ENCODE measurements at places on chromosomes 12 and 14.

DNA sequence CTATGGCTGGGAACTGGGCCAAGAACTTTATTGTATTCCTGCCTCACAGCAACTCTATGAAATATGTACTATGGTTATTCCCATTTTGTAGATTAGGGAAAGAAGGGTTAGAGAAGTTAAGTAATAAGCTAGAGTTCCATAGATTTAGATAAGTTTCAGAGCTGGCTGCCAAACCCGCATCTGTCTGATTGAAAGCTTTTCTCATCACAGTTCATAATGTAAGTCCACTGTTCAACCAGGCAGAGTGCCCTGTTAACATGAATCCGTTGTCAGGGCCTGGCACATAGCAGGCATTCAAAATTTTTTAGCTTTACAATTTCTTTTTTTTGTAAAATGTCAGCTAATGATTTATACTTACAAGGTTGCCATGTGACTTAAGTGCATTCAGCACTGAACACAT is 467.3 kb downstream of the NRXN3 start:
- DNase-seq, result no peak

GRCh38 chr12:109738878-109739665 is 25.4 kb downstream of the FAM222A start:
- no peak for DNase-seq

GRCh38 chr12:124811633-124812032 is 52.0 kb downstream of the SCARB1 start:
- DNase-seq, result no peak

GRCh38 chr12:108709697-108710096 is 21.6 kb downstream of the CORO1C start:
- no peak for DNase-seq

- no peak for DNase-seq
These were observed 32.1 kb upstream of the PTGDR start for GRCh38 chr14:52235434-52235833.

DNA sequence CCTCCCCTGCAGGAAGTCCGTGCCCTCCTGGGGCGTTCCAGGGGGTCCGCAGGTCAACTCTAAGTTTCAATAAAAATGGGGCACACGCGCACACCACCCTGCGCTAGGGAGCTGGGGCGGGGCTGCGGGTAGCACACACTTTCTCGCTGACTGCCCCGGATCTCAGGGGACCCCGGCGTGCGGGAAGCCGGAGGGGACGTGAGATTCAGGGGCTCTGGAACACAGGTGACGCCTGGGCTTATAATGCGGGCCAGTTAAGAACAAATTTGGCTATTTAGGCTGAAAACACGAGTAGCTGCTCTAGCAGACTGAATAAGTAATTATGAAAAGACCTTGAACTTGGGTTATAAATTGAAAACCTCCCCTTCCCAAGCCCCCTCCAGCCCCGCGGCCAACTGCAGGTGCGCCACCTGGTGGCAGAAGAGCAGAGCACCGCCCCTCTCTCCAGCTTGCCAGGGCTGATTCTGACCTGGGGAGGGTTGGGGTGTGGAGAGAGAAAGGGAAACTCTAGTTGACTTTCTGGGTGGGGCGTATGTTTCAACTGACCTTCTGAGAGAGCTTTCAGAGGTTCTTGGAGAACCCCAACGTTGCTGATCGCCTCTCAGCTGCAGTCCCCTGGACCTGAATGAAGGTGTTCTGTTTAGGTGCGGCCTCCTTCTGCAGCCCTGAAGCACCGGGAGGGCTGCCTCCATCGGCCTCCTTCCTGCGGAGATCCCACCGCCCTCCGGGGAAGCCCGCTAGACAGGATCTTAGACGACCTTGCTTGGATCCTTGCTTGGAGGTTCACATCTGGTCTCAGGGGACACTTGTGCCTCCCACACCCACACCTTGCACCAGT is 118.4 kb upstream of the EVL start:
- DNase-seq, result no peak

GRCh38 chr14:75714991-75715390 is 53.9 kb downstream of the TTLL5 start:
- no peak for DNase-seq

GRCh38 chr12:127469331-127469730 is 797.6 kb upstream of the TMEM132C start:
- DNase-seq, result no peak

DNA sequence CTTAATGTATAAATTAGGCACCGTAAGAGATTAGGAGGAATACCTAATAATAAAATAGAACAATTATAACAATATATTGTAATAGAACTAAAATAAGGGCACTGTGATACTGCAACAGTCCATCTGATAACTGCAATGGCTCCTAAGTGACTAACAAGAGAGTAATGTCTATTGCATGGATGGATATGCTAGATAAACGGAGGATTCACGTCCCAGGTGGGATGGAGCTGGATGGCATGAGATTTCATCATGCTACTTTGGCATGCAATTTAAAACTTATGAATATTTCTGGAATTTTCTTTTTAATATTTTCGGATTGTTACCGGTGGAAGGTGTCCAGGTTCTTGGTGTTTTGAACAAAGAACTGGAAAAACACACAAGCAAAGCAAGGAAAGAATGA is 2.2 kb upstream of the TMEM19 start:
- no peak for DNase-seq

- no peak for DNase-seq
These were observed 891.6 kb downstream of the VRK1 start for GRCh38 chr14:97688631-97689336.

GRCh38 chr12:65229441-65229840 is 49.0 kb upstream of the MSRB3 start:
- no peak for DNase-seq
